ENCODE measurements at places on chromosomes 4 and X.

DNA sequence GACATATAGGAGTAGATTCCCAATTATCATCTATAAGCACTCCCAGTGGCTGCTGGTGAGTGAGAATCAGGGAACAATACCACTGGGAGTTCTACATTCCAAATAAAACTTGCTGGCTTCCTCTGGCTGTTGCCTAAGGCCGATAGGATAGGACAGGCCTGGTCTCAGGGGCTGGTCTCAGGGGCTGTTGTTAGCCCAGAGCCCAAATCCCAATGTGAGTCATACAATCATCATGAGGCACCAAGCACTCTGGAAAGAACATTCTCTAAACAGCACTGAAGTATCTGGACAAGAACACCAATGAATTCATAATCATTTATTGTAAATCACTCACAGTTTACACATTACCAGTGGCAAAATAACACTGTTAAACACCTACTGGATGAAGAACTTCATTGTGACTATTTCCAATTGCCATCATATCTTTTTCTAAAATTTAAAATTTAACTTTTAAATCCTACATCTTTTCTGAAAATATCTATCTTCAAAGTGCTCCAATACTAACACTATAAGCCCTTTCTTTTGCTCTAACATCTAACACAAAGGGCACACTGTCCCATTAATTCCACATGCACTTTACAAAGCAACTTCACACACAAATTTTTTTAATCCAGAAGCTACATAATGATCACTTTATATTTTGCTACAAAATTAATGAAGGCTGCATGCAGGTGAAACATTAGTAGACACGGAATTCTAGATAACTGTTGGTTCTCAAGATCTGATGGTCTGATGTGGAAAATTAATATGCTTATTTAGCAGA is 67.6 kb upstream of the TMEM150C start:
- no peak for DNase-seq

DNA sequence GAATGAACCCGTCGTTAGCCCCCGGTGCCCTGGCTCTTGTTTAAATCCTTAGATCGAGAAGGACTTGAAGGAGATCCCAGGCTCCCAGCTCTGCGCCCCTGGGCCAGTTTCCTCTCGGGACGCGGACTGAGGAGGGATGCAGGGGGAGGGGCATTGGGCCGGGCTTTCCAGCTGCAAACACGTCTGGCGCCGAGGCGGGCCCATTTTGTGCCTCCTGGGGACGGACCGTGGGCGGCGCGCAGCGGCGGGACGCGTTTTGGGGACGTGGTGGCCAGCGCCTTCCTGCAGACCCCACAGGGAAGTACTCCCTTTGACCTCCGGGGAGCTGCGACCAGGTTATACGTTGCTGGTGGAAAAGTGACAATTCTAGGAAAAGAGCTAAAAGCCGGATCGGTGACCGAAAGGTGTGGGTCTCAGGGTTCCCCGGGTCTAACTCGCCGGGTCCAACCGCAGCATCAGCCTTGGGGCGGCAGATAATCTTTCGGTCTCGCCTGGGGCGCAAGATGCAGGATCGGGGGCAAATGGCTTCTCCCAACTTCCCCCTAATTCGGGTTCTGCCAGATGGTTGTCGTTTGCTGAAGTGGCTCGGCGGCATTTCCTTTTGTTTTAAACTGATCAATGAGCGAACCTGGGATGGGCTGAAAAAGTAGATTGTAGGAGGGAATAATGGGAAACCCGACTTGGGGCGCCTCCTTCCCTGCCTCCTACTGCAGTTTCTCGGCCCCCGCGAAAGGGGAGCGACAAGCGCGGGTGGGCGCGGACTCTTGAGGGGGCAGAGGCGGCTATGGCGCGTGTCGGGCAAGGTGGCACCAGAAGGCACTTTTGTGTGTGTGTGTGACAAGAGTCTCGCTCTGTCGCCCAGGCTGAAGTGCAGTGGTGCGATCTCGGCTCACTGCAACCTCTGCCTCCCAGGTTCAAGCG is 2.9 kb downstream of the PDGFRA start:
- no peak for DNase-seq

- no peak for DNase-seq
Observed at GRCh38 chr4:131526686-131527085, 1622.4 kb upstream of the PCDH10 start.

GRCh38 chrX:111265486-111265885 is 4.8 kb downstream of the CAPN6 start:
- no peak for DNase-seq

- no peak for DNase-seq
Observed at GRCh38 chr4:170716868-170717267, 627.1 kb upstream of the AADAT start.

DNA sequence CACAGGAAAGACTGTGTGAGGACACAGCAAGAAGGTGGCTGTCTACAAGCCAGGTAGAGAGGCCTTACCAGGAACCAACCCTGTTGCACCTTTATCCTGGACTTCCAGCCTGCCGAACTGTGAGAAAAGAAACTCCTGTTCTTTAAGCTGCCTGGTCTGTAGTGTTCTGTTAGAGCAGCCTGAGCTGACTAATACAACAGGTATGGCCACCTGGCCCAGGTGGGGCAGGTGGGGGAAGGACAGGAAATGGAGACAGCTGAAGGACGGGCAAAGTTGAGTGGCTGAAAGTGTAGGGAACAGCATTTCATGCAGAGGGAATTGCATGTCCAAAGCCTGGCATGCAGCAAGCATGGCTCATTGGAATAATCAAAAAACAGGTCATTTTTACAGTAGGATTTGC is 35.1 kb downstream of the CYTL1 start:
- no peak for DNase-seq

- DNase-seq: no peak
Observed at GRCh38 chr4:73885574-73886267, 16.5 kb downstream of the CXCL1 start.

GRCh38 chr4:185221912-185222311 is 12.5 kb downstream of the SNX25 start:
- no peak for DNase-seq

DNA sequence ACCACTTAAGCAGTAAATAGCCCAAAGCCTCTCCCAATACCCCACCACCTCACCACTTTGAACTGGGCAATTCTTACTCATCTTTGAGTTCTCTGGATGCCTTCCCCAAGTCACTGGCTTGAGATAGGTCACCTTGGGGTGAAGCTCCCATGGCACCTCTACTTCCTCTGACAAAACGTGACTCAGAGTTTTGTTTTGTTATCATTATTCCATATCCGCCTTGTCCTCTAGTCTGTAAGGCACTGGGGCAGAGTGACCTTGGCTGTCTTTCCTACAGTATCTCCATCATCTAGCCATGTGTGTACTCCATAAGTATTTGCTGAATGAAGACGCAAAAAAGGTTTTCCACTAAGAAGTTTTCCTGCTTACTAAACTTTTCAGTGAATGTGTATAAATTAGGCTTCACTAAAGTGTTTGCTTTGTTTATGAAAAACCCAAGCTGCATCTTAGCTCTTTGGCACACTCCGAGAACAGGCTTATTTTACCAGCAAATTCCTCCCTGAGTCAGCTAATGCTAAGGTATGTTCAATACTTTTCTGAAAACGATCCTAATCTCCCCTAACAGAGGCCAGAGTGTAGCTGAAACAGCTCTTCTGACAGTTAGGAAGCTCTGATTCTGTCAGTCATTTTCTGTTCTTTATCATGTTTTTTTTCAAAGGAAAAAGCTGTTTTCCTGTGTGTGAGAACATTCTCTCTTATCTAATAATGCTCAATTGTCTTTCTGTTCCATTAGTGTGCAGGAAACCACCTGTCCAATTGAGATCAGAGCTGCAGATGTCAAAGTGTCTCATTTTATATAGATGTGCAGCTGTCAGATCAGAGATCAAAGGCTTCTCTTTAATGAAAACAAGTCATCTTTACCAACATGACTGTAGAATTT is 30.2 kb upstream of the TSPAN5 start:
- no peak for DNase-seq

DNA sequence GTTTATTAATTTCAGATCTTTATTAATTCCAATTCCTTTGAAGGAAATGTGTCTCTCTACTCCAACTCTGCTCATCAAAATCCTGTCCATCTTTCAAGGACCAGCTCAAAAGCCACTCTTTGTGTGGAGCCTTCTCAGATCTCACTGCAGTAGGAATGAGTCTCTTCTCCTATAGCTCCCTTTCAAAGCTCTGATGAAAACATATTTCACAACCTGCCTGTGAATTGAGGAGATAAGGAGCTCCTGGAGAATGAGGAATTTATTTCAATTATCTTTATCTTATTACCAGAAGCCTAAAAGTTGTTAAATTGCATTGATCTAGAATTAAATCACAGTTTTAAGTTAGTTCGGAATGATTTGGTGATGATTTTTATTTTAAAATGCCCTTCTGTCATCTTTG is 92.6 kb upstream of the TRPC3 start:
- no peak for DNase-seq

DNA sequence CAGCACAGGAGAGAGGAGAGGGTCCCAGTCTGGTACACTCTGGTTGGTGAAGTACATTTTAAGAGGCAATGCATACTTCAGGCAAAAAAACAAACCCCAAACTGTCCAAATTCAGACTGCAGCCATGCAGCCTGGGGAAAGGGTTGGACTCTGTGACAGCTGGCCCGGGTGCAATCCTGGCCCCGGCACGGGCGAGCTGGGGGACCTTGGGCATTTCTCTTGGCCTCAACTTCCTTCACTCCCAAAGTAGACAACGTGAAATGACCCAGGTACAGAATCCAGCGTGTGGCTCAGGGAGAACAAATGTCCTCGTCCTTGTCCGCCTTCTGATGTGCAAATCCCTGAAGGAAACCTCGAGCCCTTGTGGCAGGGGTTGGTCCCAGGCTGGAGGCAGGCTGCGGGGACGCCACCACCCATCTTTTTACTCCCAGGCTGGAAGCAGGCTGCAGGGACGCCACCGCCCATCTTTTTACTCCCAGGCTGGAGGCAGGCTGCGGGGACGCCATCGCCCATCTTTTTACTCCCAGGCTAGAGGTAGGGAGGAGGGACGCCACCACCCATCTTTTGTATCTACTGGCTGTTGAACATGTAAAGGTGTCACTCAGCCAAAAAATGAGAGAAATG is 62.3 kb downstream of the ACOX3 start:
- DNase-seq: no peak

DNA sequence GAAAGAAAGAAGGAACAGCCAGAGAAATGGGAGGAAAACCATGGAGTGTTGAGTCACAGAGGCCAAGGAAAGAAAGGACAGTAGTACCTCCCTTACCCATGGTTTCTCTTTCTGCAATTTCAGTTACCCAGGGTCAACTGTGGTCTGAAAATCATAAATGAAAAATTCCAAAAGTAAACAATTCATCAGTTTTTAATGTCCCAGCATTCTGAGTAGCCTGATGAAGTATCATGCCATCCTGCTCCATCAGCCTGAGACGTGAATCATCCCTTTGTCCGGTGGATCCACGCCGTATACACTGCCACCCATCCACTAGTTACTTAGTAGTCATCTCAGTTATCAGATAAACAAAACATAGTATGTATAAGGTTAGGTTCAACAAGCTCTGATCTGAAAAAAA is 114.2 kb downstream of the COMMD8 start:
- no peak for DNase-seq

DNA sequence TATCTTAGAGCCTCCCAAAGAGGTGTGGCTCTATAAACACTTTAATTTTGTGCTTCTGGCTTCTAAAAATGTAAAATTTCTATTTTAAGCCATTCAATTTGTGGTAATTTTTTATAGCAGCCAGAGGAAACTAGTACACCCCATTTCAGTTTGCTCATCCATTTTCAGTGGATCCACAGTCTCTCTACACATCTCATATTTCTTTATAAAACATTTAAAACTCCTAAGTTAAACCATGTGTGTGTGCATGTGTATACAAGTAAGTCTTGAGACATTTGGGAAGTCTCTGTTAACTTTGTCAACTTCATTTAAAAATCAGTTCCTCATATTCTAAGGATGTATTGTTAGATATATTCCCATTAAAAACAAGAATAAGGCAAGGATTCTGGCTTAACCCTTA is 273.2 kb downstream of the IL15 start:
- no peak for DNase-seq

DNA sequence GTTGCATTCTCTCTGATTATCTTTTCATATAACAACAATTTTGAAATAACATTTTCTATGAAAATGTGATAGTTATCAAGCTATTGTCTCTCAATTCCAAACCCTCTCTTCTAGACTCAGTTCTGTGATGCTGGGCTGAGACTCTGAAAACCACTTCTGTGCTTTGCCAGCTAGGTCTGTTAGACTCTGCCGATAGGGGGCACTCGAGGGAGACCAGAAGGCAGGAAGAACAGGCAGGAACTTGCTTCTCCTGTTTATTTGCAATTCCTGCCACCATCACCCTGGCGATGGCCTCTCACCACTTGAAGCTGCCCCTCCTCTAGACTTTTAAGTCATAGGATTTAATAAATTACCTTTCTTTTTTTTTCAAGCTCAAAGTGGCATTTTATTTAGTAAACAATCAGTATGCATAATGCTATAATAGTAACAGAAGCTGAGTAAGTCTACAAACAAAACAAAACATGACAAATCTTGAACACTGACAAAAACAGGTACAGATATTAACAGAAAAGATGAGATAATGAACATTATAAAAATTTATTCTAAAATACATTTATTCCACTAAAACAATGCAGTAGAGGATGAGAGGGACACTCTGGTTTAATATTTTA is 49.7 kb downstream of the RASL11B start:
- peak; percentile 51 for DNase-seq

DNA sequence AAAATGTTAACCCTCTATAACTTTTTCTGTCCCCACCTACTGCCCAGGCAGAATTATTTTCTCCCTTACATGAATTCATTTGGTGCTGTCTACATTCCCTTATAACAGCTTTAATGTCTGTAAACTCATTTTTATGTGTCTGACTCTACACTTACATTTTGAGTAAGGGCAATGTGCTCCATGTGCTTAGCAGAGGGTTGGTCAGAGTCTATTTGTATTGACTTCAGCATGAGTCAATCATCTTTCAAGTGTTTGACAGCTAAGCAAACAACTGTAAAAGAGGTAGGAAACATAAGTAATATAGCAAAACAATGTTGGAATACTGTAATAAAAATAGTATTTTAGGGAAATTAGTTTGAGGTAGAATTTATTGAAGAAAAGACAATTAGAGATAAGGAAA is 6.3 kb downstream of the IL15 start:
- DNase-seq: no peak

DNA sequence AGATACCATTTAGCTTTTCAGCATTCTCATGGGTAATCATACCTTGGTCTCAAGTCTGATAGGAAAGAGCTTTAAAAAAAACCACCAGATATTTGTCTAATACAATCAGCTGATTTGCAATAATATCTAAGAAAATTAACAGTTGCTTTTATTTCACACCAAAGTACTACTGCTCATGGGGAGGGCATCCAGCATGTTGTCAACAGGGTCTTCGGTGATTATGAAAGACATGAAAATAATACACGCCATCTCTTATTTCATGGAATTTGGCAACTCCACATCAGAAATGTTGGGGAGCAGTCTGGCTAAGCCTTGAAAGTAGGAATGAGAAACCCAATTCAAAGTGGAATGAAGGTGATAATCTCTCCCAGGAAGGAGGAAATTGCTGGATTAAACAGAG is 3.0 kb downstream of the ASB5 start:
- no peak for DNase-seq

DNA sequence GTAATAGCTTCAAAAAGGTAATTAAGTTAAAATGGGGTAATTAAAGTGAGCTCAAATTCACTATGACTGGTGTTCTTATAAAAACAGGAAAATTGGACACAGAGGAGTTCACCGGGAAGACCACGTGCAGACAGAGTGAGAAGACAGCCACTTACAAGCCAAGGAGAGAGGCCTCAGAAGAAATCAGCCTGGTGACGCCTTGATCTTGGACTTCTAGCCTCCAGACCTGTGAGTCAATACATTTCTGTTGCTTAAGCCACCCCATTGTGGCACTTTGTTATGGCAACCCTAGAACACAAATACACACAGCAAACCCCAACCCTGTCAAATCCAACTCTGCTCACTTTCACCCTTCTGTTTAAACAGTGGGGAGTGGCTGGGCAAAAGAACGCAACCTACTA is 4.1 kb upstream of the CD38 start:
- DNase-seq: no peak
